Renal cortical epithelial cell (primary cell): ENCODE measurements at places on chromosomes 6 and 20. TPM values are rescaled to one million over a fixed set of nuclear protein-coding genes. Genes with fewer than 3 reads are reported as not detected.
A peak's percentile ranks its signal among the peaks of the same experiment; 100 is the strongest.

GRCh38 chr20:62020935-62021701 lies 44.6 kb downstream of the TAF4 start:
- DNase-seq: no peak

The BTN1A1 gene
- total RNA-seq: not detected in 2 replicates

- no peak for DNase-seq
These were observed 111.8 kb upstream of the ZFP64 start for GRCh38 chr20:52303281-52303950.

GRCh38 chr6:119862719-119863118 lies 513.2 kb upstream of the MAN1A1 start:
- DNase-seq: no peak

The DUSP15 gene
- total RNA-seq: 0.15 TPM in 1 of 2 replicates, not detected in the other

- DNase-seq: no peak
These were observed 40.2 kb downstream of the FOXP4 start for GRCh38 chr6:41586252-41587007.

The CGAS gene
- total RNA-seq: 3.4 and 9.6 TPM in 2 replicates

- no peak for DNase-seq
These were observed 273.8 kb downstream of the CDH4 start for GRCh38 chr20:61525781-61526431.

DNA sequence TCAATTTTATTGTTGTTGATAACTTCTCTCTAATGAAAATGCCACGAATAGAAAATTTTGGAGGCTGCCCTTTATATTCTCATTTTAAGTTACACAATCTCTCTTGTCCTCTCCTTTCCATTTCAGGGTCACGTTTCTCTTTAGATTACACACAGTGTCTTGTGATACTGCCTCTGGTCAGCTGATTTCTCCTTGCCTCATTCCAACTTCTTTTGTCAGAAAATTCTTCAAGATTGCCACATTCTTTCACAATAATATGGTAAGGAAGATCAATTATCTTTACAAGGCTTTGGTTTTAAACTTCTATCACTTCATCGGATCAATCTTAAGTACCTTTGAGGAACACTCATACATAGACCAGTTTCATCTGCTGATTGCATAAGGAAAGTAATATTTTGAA lies 370.3 kb downstream of the RFPL4B start:
- peak; percentile 4 for DNase-seq

DNA sequence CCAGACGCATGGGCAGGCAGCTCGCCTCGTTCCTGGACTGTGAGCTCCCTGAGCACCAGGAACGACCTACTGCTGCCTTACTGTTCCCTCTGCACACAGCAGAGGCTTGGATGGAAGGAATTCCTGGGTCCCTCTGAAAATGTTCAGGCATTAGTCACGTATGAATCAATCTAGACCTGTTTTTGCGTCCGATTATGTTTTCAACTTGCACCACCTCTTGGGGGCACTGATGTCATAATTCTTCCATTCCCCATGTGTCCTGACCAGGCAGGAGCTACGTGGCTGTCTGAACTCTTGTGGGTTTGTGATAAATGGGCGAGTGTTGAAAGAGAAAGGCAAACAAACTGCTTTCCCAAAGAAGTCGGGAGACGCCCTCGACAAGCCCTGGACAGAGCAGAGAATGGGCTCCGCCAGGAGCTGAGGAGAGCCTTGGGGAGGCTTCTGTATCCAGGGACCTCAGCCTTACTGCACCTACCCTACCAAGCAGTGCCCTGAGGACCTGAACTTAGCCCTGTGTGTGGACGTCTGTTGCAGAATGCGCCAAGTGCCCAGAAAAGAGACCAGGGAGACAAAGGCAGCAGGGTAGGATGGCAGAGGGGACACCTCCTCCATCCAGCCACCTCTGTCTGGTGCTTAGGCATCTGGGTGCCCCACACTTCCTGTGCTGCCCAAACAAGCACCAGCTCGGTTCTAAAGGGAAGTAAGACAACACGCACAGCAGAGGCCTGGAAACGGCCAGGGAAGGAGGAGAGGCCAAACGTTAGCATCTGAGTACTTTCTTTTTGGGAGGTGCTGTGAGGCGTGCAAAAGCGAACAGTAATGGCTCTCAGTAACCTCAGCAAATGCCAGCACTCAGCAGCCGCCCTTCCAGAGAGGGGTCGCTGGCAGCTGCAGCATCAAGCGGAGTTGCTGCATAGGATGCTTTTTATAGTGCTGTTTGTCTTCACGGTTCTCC lies 124.2 kb downstream of the LY86 start:
- peak; percentile 88 for DNase-seq

GRCh38 chr6:151179321-151179720 lies 60.4 kb upstream of the AKAP12 start:
- DNase-seq: peak; percentile 86

GRCh38 chr6:26311012-26311384 lies 54.0 kb upstream of the BTN3A2 start:
- no peak for DNase-seq

GRCh38 chr6:42197555-42198362 lies 3.0 kb upstream of the GUCA1B start:
- DNase-seq: peak; percentile 48

DNA sequence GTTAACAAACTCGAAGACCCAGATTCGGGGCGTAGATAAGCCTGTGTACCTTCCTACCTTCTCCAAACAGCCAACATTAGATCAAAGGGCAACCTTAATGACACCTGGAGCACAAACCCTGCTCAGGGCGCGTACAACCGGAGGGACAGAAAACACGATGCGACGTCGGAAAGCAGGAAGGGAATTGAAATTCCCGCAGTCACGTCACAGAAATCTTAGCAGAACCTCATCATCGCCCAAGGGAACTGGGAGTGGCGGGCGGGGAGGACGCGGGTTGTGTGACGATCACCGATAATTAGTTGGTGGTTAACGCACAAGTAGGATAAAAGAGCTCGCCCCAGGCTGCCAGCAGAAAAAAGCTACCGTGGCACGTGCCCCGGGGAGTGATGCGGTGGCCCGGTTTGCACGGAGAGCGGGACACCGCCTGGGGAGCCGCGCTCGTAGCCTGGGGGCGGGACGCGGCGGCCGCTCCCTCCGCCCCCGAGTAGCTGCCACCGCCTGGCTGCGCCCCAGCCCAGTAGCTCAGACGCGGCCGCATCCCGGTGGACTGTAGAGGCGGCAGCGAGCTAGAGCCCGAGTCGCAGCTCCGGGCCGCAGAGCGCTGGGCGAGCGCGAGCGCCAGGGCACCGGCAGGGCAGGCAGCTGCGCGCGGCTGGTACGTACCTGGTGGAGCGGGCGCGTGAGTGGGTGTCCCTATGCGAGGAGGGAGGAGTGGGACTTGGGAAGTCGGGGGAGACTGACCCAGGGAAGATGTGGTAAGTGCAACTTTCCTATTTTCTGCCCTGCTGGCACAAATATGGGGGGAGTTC lies at the start of gene PKIB:
Gene PKIB (plus strand): TSS at position 525 of the 809 bp plus-strand sequence. CDS start 107,390 bp downstream, outside the sequence.
- peak; percentile 49 for DNase-seq

The TGM2 gene
- 141 and 245 TPM in 2 replicates for total RNA-seq

DNA sequence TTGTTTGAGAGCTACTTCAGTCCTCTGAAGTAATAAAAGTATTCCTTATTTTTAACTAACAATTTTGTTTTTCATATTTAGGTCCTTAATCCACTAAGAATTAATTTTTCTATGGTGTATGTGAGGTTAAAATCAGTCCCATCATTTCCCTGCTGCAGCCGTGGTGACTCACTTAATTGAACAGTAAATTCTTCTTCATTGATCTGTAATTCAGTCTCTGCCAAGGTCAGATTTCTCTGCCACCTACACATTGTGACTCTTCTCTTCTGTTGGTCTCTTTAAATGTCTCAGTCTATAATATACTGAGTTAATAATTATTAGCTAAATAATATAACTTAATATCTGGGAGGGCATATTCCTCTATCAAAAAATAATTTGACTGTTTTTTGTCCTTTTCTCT lies 262.3 kb downstream of the UTRN start:
- DNase-seq: no peak

The KIF25 gene
- total RNA-seq: 0.05 TPM in 1 of 2 replicates, not detected in the other

The FOXQ1 gene
- 0.52 and 0.65 TPM in 2 replicates for total RNA-seq
